ENCODE measurements at places on chromosomes 13 and 19. TPM values are rescaled to one million over a fixed set of nuclear protein-coding genes. Genes with fewer than 3 reads are reported as not detected.

DNA sequence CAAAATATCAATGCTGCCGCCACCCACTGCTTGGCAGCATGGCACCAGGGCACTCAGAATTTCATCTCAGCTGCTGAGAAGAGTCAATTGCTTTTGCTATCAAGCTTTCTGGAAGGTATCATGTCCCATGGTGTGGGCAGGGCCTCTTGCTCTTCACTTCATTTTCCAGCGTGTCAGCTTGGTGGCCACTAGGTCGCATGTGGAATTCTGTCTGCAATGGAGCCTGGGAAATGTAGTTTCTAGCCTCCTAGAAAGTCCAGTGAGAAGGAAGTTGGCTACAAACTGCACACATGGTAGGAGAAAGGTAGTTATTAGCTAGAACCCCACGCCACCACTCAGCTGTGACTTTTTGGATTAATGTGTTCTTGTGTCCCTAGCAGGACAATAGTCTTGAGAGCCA lies 105.3 kb downstream of the MYO16 start:
- no peak for ATAC-seq

GRCh38 chr19:17950310-17951156 lies 16.4 kb upstream of the KCNN1 start:
- ATAC-seq: peak; percentile 3

GRCh38 chr13:70171151-70171550 lies 62.9 kb upstream of the KLHL1 start:
- ATAC-seq: no peak

Gene ZNF296
- total RNA-seq: 8.1 TPM

GRCh38 chr13:69604698-69605097 lies 502.9 kb upstream of the ATXN8OS start:
- ATAC-seq: no peak

Gene NEK3
- total RNA-seq: 4.3 TPM

- ATAC-seq: peak; percentile 100
These were observed at the start of gene ZNF493 for GRCh38 chr19:21396893-21397572. TSS of gene ZNF493 (plus strand) at chr19:21397133. CDS start at chr19:21397238, 105 bp downstream.

DNA sequence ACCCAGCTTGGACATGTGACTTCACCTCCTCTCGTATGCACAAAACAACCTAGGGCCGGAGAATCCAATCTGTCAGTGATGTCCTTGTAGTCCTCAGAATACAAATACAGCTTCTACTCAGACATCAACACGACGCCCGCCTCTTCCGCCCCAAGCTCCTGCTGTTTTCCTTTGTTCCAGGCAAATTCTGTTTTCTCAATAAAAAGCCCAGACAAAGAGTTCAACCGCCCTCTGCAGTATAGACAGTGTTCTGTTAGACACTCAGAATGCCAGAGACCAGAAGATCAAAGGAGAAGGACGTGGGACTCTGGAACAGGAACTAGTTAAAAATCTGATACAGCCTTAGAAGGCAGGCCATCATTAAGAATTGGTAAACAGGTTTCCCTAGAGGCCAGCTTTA lies 42.0 kb upstream of the GGACT start:
- ATAC-seq: no peak
